ENCODE measurements at places on chromosomes 1 and 21. TPM values are rescaled to one million over a fixed set of nuclear protein-coding genes. Genes with fewer than 3 reads are reported as not detected.

CHODL gene
- 0.16 TPM for total RNA-seq

HSD3B2 gene
- not detected for total RNA-seq

COQ8A gene
- 179 TPM for total RNA-seq

PLPPR4 gene
- total RNA-seq, result 1.9 TPM

TSPEAR gene
- 0.39 TPM for total RNA-seq

RPF1 gene
- 28.5 TPM for total RNA-seq

DNAJC6 gene
- 15.4 TPM for total RNA-seq
